CD4-positive, CD25-positive, alpha-beta regulatory T cell (primary cell): ENCODE measurements at places on chromosomes 5 and 9.
A peak's percentile ranks its signal among the peaks of the same experiment; 100 is the strongest.

DNA sequence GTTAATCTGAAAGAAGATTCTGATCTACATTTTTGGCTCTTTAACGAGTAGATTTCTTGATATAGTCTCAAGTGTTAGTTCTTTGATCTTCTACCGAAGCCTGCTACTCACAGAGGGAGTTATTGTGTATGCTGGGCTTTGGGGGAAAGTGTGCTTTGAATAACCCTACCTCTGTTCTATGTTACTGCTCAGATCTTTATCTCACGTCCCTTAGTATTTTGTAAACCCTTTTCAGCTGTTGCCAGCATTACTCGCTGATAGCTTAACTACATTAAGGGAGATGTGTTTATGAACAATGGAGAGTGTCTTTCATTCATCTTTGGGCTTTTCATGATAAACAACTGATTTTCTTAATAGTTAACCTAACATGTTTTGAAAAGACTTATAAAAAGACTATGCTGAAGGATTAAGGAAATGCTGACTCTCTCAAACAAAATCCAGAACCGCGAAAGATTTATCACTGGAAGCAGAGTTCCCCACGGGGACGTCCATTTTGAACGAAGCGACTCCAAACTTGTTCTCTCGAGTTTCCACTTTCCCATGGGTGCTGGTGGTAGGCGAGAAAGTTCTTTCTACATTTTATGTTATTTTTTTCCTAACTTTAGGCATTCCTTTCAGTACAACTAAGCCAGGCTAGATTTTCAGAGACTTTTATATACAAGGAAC, 27.9 kb upstream of the ALDH1A1 start:
- no peaks in the 10 kb centered on the region for H3K4me1 ChIP-seq
- no peak for DNase-seq
- H3K36me3 ChIP-seq = no peaks in the 10 kb centered on the region
- no peaks in the 10 kb centered on the region for H3K27me3 ChIP-seq
- no peak overlapping the region for H3K27ac ChIP-seq

DNA sequence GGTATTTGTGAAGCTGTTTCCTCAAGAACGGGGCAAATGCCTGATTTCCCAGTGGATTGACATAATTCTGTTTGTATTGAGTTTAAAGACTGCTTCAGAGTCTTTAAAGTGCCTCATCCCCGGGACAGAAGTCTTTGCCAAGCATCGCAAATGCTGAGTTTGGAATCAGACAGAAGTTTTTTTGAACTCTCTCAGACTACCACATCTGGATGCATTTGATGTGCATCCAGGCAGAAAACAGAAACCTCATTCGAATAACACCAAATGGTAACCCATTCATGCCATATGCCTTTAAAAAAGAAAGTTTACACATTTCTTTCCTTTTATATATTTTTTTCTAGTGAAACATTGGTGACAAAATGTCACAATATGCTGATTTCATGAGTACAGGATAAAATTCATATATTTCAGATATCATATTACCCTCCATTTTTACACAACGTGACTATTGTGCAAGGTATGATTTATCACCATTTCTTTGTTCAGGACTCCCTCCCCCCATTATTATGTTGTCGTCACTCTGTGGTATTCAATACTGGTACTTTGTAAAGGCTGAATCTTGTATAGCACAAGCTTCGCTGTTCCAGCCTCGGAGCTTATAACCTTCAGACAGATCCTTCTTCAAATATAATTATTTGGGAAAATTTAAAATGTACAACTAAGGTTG, 91.1 kb downstream of the ZNF608 start:
- no peaks in the 10 kb centered on the region for H3K36me3 ChIP-seq
- no peak for DNase-seq
- no peak overlapping the region for H3K27ac ChIP-seq
- peaks cover 12% of the 10 kb centered on the region for H3K4me1 ChIP-seq

DNA sequence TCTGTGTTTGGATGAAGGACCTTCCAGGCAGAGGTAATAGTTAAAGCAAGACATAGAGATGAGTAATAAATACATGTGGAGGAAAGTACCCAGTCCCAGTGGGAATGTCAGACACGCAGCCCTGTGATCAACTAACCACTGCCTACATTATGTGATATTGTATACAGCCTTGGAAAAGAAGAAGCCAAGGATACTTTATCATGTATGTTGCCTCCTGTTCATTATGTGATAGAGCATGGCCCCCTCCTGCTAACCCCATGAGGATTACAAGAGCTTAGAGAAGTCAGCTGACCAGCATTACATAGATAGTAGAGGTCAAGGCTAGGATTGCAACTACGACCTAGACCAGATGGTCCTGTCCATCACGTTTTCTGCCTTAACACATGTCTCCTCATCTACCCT, 497.0 kb upstream of the TNC start:
- H3K27me3 ChIP-seq = no peaks in the 10 kb centered on the region
- DNase-seq = no peak
- no peak overlapping the region for H3K4me3 ChIP-seq
- H3K4me1 ChIP-seq = no peaks in the 10 kb centered on the region
- no peaks in the 10 kb centered on the region for H3K36me3 ChIP-seq

GRCh38 chr5:1209896-1210776, 8.7 kb downstream of the SLC6A19 start:
- no peaks in the 10 kb centered on the region for H3K27me3 ChIP-seq
- H3K27ac ChIP-seq = no peak overlapping the region
- H3K4me1 ChIP-seq = no peaks in the 10 kb centered on the region
- H3K4me3 ChIP-seq = no peak overlapping the region
- no peaks in the 10 kb centered on the region for H3K36me3 ChIP-seq
- no peak for DNase-seq

DNA sequence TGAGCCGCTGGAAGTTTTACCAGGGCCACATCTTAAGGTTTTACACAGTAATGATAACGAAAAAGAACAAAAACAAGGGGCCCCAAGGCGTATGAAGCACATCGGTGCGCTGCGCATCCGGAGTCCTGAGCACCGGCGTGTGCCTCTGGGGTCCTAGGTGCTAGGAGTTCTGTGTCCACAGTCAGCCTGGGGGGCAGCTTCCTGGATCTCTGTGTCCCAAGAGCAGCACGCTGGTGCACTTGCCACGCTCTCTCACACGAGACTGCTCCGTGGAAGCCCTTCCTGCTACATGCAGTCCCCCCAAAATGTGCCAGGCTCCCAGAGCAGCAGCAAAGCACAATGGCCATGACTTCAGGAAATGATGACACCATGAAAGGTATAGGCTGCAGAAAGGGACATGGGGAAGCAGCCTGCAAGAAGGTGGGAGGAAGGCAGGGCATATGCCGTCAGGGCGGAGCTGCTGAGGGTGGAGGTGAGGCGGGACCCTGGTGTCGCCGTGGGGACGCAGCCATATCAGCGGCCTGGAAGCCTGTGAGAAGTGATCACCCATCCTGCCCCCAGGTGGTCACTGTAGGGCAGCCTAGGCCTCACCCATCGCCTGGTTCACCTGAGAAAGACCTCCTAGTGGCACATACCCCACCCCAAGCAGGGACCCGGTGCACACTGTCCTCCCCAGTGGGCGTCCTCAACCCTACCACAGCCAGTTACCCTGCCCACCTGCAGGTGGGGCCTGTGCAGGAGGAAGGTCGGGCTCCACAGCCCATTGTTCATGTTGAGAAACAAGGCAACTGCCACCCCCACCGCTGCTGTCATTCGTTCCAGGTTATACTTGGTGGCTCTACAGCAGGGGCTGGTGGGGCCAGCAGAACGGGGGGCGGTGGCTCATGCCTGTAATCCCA, 23.6 kb upstream of the SLC6A3 start:
- H3K27ac ChIP-seq = no peak overlapping the region
- H3K27me3 ChIP-seq = no peaks in the 10 kb centered on the region
- peaks cover 6% of the 10 kb centered on the region for H3K36me3 ChIP-seq
- H3K4me3 ChIP-seq = no peak overlapping the region
- no peaks in the 10 kb centered on the region for H3K4me1 ChIP-seq

GRCh38 chr5:77645158-77645994, 6.9 kb upstream of the OTP start:
- H3K27ac ChIP-seq = no peak overlapping the region
- no peaks in the 10 kb centered on the region for H3K36me3 ChIP-seq
- H3K27me3 ChIP-seq = peaks cover 52% of the 10 kb centered on the region
- peaks cover 26% of the 10 kb centered on the region for H3K4me1 ChIP-seq
- peak overlapping the region; percentile 64 for H3K4me3 ChIP-seq
- DNase-seq = no peak
